Spinal cord (tissue), 10 donors: ENCODE measurements at places on chromosomes 4 and X. TPM values are rescaled to one million over a fixed set of nuclear protein-coding genes. Genes with fewer than 3 reads are reported as not detected.

The DSPP gene
- not detected for total RNA-seq

DNA sequence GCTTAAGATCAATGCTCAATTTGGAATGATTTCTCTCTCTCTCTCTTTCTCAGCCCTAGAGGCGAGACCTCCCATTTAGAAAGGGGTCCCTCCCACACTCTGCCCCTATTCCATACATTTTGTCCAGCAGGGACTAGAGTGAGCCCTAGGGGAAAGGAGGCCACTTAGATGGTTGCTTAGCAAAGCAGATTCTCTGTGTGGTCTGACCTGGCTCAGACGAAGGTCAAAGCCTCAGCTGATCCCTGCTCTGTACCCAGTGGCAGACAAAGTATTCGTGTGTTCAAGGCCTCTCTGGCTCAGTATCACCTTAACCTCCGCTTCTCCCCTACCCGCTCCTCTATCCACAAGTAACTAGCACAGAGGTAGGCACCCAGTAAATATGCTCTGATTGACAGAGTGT, 78.4 kb downstream of the HPRT1 start:
- no peak for DNase-seq

The EDA gene
- total RNA-seq = 6.5 TPM

DNA sequence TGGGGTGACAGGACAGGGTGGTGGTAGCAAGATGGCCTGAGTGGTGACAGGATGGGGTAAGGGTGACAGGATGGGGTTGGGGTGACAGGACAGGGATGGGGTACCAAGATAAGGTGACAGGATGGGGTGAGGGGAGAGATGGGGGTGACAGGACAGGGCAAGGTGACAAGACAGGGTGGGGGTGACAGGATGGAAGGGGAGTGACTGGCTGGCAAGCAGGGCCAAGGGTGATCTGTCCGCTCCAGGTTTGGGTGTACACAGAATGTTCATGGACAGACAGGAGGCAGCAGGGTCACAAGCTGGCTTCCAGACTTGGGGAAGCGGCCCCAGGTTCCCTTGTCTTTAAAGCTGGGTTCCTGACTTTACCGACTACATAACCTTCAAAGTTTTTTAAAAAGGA, 23.3 kb downstream of the RNF212 start:
- DNase-seq = no peak

The MSX1 gene
- total RNA-seq = 48.8 TPM
